ENCODE measurements at places on chromosomes 3 and 15.

DNA sequence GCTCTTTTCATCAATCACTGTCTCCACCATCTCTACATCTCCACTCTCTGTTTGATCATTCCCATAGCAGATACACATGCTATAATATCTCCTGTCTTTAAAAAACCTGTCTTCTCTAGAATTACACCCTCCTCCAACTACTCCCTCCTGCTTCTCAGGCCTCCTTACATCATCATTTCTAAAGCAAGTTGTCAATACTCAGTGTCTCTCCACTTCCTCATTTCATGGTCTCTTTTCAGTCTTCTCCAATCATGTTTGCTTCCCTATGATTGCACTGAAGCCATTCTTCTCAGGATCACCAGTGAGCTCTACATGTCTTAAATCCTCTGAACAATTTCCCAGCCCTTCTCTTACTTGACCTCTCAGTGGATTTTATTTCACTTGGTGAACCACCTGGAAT is 87.0 kb upstream of the ZNF280D start:
- peak; percentile 24 for DNase-seq

- DNase-seq = no peak
Measured at GRCh38 chr3:112027826-112028225, 6.7 kb upstream of the TMPRSS7 start.

DNA sequence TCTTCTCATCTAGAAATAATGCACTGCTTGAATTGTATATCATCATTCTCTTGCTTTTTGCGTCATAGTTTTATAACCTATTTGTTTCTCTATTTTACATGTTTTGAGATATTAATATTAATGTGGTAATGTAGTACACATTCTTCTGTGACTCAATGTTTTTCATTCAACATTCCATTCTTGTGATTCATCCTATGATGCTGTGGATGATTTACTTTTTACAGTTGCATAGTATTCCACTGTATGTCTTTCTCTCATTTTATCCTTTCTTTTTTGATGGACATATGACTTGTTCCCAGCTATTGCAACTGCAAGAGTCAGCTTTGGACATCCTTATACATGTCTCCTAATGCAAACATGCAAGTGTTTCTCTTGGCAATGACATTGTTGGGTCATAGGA is 20.6 kb upstream of the VEPH1 start:
- DNase-seq = no peak

DNA sequence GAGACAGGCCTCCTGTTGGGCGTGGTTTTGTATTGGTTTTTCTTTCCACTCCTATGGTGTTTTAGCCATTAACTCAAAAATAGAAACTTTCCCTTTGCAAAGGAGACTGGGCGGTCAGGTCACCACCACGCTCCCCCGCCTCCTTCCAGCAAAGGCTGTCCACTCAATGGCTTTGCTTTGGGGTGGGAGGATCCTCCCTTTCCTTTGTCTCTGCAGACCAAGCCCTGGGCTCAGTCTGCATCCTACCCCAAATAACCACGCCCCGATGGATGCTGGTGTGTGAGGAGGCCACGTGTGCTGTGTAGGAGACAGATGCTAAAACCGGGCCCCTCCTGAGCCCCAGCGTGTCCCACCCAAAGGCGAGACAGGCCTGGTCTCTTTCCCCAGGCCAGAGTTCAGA is 68.5 kb downstream of the GRIP2 start:
- DNase-seq = no peak

GRCh38 chr3:37183375-37183831 is 9.0 kb upstream of the LRRFIP2 start:
- no peak for DNase-seq

GRCh38 chr15:89728254-89728653 is 22.8 kb downstream of the MESP1 start:
- DNase-seq = no peak

DNA sequence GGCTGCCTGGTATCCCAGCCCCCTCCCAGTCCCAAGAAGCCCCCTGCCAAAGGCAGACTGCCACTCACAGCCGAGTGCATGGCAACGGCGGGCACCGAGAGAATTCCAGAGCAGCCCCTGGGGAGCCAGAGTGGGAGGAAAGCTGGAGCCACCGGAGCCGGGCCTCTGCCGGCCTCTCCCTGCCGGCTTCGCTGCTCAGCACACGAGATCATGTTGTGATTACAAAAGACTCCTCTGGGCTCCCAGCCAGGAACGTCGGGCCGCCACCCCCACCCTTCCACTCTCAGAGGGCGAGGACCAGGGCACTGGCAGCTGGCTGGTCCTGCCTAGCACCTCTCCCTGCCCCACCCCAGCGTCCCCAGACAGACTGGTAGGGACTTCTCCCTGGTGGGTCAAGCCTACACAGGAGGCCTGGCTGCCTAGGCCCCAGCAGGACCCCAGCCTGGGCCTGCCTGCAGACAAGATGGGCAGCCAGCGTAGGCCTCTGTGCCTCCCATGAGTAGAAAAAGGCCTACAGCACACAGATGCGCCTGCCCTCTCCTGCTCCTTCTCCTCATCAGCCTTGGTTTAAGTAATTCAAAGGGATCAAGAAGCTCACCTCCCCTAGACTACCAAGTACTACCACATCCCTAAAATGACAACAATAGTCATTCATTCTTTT is at the start of gene CCDC9B:
CCDC9B (minus strand) TSS at position 200 of the 661 bp plus-strand sequence; CDS start at position 80, 120 bp downstream.
- DNase-seq = no peak

DNA sequence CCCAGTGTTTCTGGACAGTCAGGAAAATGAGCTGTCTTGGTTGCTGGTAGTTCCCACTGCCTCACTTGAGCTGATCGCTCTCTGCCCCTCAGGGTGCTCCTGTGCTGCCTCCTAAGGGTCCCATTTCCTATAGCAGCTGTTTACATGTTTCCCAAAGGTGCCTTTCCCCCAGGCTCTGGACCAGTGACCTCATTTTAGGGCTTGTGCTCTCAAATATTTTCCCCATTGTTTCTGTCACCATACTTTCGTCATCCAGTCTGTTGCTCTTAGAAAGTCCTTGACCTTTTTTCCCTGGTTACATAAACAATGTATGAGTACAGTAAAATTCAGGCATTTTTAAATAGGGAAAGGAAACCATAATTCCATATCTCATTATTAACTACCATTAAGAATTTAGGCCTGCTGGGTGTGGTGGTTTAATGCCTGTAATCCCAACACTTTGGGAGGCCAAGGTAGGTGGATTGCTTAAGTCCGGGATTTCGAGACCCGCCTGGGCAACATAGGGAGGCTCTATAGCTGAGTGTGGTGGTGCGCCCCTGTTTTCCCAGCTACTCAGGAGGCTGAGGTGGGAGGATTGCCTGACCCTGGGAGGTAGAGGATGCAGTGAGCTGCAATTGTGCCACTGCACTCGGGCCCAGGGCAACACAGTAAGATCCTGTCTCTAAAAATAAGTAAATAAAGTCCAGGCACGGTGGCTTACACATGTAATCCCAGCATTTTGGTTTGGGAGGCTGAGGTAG is 11.7 kb downstream of the RAD54L2 start:
- DNase-seq = no peak

- no peak for DNase-seq
Measured at GRCh38 chr15:42206406-42206805, 1.7 kb downstream of the VPS39 start.

- peak; percentile 92 for DNase-seq
Measured at GRCh38 chr3:14651440-14652251, at the start of gene CCDC174. TSS of gene CCDC174 (plus strand) at chr3:14651762. CDS start at chr3:14651837, 75 bp downstream.

Measured in hematopoietic multipotent progenitor cell (in vitro differentiated cells).